Midbrain (tissue), 1 donor: ENCODE measurements at places on chromosomes 5 and 9.
A peak's percentile ranks its signal among the peaks of the same experiment; 100 is the strongest.

DNA sequence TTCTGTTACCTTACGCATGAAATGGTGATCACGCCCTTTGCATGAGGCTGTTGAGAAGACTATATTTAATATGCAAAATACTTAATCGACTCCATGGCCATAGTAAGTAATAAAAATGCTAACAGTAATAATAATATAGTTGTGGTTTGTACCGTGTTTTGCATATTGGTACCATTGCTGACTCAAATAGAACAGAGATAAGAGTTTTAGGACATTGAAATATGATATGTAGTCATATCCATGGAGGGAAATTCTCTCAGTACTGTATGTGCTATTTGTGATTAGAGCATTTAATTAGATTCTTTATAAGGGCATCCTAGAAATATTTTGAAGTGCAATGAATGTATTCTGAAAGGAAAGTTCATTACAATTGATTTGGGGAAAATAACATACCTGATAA lies 41.9 kb downstream of the CFAP90 start:
- no peak for DNase-seq

DNA sequence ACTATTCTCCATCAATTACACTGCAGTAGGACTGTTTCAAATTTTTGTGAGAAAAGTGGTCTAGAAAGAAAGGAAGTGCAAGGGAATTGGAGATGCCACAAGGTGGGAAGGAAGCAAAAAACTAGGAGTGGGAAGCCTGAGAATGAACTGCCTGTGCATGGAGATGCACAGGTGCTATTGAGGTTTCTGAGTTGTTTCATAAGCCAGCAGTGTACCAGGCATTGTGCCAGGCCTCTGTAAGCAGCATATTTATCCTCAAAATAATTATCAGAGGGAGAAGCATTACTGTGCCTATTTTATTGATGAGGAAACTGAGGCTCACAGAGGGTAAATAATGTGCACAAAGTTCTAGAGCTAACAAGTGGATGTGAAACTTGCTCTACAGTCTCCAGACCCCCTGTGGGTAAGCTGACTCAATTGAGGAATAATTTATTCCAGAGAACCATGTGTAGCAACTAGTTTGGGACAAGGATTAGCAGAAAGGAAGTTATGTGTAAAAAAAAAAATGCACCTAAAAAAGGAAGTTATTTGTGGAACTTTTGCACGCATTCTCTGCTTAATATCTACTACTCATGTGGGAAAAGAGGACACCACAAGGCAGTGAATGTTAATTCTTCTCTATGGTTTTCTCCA lies 96.7 kb downstream of the SNCAIP start:
- no peak for DNase-seq

DNA sequence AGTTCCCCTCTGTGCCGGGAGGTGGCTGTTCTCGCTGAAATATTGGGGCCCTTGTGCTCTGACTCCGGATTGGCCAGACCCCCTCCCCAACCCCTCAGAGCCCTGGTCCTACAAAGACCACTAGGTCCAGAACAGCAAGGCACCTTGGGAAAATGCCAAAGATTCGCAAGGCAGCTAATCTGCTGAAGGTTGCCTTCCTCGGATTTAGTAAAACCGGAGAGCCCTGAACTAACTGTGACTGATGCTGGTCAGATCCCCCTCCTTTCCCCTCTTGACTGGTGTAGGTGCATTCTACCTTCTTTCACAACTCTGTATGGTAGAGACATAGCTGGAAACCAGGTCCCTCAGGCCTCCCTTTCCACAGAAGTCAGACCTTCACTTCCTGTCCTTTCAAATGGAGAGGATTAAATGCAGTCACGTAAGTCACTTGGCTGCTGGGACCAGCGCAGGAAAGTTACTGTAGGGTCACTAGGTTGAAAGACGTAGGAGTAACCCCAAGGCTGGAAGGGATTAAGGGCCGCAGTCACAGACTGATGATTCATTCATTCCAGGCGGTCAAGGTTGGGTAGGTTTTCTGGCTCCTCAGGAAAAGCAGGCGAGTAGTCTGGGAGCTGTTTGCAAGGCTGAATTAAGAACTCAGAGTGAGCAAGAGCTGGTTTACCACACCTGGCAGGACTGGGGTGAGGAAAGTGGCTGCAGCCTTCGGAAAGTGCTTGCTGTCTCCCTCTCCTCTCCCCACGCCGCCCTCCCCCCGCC lies 5.3 kb downstream of the BARX1 start:
- DNase-seq = no peak

DNA sequence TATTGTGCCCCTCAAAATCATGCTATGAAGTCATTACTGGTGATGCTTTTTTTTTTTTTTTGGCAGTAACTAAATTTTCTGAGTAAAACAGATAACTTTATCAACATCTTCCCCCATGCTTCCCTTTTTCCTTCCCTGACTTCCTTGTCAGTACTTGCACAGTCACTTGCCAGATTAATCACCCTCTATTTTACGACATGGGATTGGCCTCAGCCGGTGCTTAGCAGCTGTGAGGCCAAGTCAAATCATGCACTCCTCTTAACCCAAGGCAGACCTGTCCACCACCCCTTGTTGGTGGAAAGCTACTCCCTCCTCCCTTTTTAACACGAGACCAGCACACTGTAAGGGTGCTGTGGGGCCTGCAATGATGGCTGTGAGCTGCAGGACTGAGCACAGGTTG lies 118.0 kb upstream of the OTULINL start:
- DNase-seq = no peak

GRCh38 chr9:77013206-77013931 lies 6.1 kb upstream of the FOXB2 start:
- DNase-seq = no peak

DNA sequence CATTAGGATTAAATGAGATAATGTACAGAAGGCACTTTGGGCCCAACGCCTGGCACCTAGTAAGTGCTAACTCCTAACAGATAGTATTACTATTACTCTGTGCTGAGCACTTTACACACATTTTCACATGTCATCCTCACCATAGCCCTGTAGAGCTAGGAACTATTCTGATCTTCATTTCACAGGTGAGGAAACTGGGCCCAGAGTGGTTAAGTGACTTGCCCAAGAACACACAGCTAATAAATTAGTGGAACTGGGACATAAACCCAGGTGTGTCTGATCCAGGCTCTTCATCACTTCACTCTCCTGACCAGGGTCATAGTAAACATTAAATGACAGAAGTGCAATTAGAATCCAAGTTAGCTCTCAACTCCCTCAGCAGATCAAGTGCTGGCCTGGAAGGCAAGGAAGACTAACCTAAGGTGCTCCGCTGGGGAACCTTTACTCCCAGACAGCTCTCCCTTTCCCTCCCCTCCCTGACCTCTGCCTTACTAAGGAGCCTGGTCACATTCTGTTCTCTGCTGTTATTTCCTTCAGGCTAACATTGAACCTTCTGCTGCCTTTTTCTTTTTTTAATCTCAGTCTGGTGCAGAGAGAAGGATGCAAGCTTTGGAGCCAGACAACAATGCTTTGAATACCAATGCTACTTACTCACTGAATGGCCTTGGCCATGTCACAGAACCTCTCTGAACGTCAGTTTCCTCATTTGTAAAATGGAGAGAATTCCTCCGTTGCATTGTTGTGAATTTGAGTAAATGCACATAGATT lies 4.1 kb upstream of the ADRA1B start:
- DNase-seq = no peak

GRCh38 chr5:96699186-96699820 lies 37.1 kb downstream of the CAST start:
- no peak for DNase-seq

- no peak for DNase-seq
These were observed 85.5 kb downstream of the CAMSAP1 start for GRCh38 chr9:135821733-135822373.

GRCh38 chr9:109035684-109036423 lies 22.6 kb upstream of the CTNNAL1 start:
- no peak for DNase-seq

DNA sequence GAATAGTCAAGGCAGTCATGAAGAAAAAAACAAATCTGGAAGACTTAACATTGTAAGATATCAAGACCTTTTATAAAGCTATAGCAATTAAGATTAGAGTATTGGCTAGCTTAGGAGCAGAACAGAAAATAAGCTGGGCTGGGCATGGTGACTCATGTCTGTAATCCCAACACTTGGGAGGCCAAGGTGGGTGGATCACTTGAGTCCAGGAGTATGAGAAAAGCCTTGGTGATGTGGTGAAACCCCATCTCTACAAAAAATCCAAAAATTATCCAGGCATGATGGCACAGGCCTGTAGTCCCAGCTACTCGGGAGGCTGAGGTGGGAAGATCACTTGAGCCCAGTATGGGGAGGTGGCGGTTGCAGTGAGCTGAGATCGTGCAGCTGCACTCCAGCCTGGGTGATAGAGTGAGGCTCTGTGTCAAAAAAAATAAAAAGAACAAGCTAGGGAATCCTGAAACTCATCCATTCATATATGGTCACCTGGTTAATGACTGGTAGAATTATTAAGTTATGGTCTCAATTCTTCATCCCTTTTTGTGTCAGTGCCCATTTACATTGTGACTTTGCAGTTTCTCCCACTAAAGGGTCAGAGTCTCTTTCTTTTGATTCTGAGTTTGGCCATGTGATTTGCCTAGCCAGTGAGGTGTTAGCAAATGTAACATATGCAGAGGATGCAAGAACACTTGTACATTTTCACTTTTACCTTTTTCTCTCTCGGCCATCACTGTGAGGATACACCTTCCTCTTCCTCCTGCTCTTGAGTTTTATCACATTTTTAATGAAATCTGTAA lies 144.6 kb upstream of the SGCD start:
- no peak for DNase-seq

- DNase-seq = no peak
These were observed 717.1 kb downstream of the SEMA5A start for GRCh38 chr5:8828596-8829322.

- DNase-seq = no peak
These were observed 106.3 kb upstream of the MAMDC2 start for GRCh38 chr9:69937360-69937759.

DNA sequence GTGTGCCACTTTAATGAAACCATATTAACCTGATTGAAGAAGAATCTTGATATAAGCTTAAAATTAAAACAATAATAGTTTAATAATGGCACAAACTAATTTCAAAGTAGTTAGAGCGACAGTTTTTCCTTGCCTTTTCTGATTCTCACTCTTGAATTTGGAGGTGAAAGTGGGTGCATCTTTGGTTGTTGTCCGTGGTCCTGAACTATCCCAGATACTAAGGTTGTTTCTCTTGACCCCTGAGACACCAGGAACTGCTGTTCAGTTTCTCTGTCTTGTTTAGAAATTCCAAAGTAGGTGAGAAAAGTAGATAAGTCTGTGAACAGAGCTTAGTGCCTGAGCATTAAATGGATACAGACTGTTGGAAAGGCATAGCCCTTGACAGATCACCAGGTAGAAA lies 274.7 kb downstream of the FBXL7 start:
- DNase-seq = no peak

- peak; percentile 29 for DNase-seq
These were observed 246.1 kb downstream of the MARCHF11 start for GRCh38 chr5:15933259-15934207.

GRCh38 chr5:167307042-167307441 lies 984.4 kb upstream of the WWC1 start:
- DNase-seq = no peak

DNA sequence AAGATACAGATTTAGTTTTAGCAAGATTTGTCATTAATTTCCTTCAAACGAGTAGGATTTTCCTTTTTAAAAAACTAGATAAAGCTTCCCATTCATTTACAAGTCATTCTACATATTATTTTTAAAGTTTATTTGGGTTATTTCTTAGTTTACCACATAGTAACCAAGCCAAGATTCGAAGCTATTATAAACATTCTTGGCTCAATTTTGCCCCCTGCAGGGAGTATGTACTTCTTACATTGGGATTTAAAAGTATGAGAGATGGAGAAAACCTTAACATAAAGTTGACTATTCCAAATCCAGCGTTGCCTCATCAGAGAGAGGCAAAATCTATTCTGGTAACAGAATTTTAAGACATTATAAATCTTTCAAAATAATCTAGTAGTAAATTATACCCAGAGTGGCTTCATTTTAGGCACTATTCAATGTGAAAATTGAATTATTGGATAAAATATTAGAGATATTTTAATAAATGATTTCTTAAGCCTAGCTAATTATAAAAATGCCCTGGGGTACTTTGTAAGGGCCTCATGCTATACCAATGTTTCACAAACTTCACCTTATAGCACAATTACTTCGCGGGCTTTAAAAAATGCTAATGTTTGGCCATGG lies 39.1 kb downstream of the FBN2 start:
- DNase-seq = peak; percentile 31

- no peak for DNase-seq
These were observed 70.0 kb downstream of the EXOSC2 start for GRCh38 chr9:130763331-130764171.

- DNase-seq = no peak
These were observed 152.2 kb upstream of the OTULINL start for GRCh38 chr5:14429101-14430050.

GRCh38 chr9:96318921-96319565 lies 17.1 kb upstream of the HSD17B3 start:
- no peak for DNase-seq
